Nasal cavity respiratory epithelium epithelial cell of viscerocranial mucosa (primary cell): ENCODE measurements at places on chromosomes 1 and 21. TPM values are rescaled to one million over a fixed set of nuclear protein-coding genes. Genes with fewer than 3 reads are reported as not detected.

The CRYAA gene
- total RNA-seq: not detected in 2 replicates

The UFC1 gene
- total RNA-seq: 56.7 and 63.3 TPM in 2 replicates

The RAB3GAP2 gene
- 42.4 and 47.7 TPM in 2 replicates for total RNA-seq

The XCL2 gene
- total RNA-seq: not detected in 2 replicates

The NDUFS2 gene
- total RNA-seq: 115 and 136 TPM in 2 replicates

The GNAT2 gene
- total RNA-seq: 0.14 TPM in 1 of 2 replicates, not detected in the other

The FAM110D gene
- not detected in 2 replicates for total RNA-seq

The TMEM82 gene
- total RNA-seq: not detected in 2 replicates

The ST6GALNAC3 gene
- 1.8 and 3.8 TPM in 2 replicates for total RNA-seq

The IL6R gene
- total RNA-seq: 24.3 and 35.8 TPM in 2 replicates

The FCRL5 gene
- not detected in 2 replicates for total RNA-seq
